ENCODE measurements at places on chromosomes 5 and 9.

DNA sequence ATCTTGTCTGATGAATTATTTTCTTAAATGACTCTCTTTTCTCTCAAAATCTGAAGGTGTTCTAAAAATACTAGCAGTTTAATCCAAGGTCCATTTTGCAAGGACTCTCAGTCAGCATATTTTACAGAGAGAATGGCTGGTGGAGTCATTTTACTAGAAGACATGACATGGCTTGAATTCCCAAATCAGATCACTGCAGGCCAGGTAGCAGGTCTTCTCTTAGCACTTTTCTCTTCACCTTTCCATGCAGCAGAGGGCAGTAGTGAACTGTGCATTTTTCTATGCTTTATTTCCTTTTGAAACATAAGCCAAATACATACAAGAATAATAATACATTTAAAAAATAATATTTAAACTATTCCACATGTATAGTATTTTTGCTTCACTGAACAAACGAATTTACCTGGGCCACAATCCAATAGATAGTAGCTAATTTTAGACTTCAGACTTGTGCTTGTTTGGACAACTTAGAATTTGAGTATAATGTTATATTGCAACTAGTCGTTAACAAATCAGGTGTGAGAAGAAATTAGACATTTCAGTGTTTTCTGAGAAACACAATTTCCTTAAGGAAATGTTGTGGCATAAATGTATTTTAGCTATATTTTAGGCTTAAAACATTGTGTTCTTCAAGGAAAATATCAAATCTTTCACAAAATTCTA is 289.4 kb upstream of the DAB2 start:
- DNase-seq = no peak

- DNase-seq = no peak
Observed at GRCh38 chr9:35651956-35652828, 1.5 kb upstream of the SIT1 start.

DNA sequence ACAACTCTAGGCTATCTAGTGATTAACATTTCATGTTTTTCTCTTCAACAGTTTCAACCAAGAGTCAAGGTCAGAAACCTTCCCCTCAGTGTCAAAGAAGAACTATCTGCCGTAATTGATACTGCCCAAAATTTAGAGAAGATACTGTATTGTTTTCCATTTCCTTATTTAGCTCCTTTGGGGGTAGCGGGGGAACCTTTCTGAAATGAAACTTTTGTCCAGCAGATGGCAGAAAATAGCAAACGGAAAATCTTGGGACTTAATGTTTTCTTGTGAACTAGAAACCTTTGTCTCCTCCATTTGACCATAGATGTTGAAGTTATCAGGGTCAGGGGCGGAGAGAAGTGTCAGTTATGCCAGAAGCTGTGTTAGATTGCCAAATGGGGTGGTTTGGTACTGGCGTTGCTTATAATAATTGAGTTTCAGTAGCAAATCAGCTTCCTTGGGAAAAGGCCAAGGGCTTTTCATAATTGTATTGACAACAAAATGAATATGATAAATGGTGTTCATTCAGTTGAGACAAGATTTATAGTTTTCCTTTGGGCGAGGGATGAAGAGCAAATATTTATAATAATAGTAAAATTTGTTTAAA is 101.7 kb upstream of the TLX3 start:
- DNase-seq = no peak

DNA sequence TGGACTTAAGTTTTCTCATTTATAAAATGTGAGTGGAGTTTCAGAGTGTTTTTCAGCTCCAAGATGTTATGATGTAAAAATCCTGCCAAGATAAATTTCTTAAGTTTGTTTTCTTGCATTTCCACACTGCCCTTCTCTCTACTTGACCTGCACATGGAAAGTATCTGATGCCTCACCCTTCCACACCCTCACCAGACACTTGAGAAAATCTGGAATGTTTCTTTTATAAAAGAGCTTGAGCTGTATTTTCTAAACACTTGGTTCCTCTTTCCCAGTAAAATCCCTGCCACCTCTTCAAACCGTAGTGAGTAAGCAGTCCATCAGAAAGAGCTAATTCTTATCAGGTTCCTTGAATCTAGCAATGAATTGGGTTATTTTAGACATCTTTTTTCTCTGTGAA is 42.9 kb downstream of the FOXD1 start:
- DNase-seq = no peak

DNA sequence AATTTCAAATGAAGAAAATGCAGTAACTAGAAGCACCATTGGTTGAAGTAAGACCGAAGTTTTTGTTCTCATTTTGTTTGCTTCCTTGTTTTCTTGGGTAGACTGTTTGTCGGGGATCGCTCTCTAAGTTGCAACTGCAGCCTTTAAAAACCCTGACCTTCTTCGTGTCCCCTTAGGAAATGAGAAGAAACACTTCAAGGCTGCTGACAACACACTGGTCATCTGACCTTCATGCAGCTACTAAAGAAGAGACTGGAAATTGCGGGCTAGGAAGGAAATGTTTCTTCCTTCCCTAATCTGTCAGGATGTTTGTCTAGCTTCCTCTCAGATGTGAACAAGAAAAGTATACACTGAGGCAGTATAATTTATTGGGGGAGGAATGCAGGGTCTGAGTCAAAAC is 50.7 kb upstream of the CHSY3 start:
- DNase-seq = no peak

DNA sequence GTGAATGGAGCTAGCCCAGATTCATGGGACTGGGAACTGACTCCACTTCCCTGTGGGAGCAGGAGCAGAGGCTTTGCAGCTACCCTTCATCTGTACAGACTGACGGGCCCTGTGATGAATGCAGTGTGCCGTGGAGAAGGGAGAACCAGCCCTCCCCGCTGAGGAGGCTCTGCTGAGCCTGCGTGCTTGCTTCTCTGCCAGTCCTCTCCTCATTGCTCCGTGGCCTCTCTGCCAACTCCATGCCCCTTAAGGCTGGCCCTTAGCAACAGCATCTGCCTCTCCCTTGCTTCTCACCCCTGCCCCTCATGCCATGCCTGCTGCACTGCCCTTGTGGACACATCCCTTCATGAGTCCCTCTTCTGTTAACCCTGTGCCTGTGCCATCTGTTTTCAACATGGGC is 53.6 kb downstream of the GADD45G start:
- no peak for DNase-seq

DNA sequence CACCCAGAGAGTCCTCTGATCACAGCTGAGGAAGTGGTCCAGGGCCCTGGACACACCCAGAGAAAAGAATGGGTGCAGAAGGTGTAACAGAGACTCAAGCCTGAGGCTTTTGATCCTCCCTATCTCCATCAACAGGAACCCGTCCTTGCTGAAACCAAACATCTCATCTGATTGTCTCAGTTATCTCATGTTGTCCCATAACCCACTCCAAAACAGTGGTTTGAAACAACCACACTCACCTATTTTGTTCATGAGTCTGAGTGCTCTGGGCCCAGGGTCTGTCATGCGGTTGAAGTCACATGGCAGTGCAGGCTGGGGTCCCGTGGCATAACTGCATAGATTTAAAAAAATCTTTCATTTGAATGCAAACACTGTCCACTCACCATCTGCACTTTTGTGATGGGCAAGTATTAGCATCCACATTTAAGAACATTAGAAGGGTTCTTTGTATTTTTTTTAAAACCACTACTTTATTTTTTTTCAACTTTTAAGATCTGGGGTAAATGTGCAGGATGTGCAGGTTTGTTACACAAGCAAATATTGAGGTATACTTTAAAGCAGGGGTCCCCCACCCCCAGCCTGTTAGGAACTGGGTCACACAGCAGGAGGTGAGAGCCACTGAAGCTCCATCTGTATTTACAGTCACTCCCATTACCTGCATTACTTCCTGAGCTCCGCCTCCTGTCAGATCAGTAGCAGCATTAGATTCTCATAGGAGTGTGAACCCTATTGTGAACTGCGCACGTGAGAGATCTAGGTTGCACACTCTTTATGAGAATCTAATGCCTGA is 255.8 kb downstream of the ROR2 start:
- DNase-seq = no peak

GRCh38 chr5:4636378-4636777 is 503.8 kb upstream of the ADAMTS16 start:
- DNase-seq = no peak

DNA sequence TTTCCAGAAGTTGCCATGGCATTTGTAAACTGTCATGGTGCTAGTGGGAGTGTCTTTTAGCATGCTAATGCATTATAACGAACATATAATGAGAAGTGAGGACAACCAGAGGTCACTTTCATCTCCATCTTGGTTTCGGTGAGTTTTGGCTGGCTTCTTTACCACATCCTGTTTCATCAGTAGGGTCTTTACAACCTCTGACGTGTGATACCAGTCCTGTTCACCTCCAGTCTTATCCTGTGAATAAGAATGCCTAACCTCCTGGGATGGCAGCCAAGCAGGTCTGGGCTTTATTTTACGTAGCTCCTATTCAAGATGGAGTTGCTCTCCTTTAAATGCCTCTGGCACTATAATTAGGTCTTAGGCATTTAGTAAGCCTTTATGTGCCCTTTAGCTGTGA is 20.4 kb upstream of the RFK start:
- no peak for DNase-seq

GRCh38 chr9:127963041-127963358 is 17.8 kb downstream of the EEIG1 start:
- no peak for DNase-seq

GRCh38 chr9:18331808-18332209 is 142.1 kb upstream of the ADAMTSL1 start:
- DNase-seq = no peak

- no peak for DNase-seq
Observed at GRCh38 chr9:33348998-33349397, 53.4 kb downstream of the AQP7 start.

DNA sequence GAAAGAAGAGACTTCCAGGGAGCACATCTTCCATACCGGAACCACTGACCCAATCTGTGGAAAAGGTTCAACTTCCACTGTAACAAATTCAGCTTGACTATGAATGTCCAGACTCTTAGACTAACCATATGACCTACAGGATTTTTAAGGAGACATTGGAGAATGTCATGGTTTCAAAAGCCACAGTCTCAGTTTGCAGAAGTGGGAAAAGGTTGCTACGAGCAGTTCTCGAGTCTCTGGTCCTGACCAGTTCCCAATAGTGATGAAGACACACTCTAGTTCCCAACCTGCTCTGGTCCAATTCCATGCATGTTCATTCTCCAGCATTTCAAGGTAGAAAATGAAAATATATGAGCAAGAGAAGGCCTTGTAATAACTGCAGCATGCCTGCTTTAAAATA is 158.0 kb downstream of the MAPKAP1 start:
- no peak for DNase-seq

GRCh38 chr9:133830310-133830709 is 92.2 kb upstream of the SARDH start:
- no peak for DNase-seq

DNA sequence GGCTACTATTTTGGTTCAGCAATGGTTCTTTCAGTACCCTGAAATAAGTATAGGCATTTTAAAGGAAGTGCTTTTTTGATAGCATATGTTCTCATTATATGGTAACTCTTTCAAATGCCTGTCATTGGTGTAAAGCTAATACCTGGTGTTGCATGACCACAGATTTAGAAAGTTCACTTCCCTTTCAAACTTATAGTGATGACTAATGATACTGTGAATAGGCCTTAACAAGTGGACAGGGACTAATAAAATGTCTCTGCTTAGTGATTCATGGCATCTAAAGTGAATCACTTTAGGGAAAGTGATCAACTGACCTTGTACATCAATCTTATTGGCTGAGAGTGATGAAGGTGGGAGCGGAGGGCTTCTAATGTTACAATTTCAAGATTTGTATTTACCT is 21.6 kb downstream of the MRPL22 start:
- DNase-seq = no peak

GRCh38 chr5:81817086-81817485 is 66.2 kb upstream of the SSBP2 start:
- no peak for DNase-seq

DNA sequence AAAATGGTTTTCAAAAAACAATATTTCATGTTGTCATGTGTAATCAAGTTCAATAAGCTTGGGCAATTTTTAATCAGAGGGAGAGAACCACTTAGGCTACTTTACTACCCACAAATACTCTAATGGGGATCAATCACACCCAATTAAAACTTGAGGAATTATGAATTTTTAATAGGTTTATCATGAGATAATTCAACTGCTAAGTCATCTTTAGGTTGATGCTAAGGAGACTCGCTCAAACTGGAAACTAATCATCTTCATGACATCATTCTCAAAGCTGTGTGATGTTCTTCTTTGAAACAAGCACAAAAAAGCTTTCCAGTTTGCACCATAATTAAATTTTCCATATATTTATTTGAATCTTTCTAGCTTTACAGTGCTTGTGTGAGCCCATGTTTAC is 867.5 kb downstream of the MAT2B start:
- no peak for DNase-seq

DNA sequence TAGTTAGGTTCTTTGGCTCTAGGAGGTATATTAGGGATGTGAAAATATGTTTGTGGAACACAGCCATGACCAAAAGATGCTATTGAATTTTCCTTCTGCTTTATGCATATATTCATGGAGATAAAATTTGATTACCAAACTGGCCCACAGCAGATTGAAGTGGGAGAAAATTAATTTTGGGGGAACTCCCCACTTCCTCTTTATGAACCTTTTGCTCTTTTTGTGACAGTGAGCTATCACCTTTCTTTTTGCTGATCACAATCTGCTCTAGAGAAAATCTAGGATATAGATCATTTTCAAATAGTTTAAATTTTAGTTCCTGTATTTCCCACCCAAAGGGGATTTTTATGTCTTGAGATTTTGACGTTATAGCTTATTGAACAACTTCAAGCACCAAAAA is 313.0 kb downstream of the GABRB2 start:
- DNase-seq = no peak

DNA sequence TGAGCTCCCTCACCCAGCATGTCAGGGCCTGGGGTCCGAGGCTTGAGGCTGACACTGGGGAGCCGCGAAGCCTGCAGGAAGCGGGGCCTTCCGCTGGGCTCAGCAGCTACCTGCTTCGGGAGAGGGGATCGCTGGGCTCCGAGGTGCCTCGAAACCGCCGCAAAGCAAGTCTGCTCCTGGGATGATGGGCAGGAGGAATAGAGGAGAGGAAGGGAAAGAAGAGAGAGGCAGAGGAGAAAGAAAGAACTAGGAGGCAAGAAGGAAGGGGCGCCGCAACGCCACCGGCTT is 1.5 kb upstream of the PRDM12 start:
- DNase-seq = no peak

DNA sequence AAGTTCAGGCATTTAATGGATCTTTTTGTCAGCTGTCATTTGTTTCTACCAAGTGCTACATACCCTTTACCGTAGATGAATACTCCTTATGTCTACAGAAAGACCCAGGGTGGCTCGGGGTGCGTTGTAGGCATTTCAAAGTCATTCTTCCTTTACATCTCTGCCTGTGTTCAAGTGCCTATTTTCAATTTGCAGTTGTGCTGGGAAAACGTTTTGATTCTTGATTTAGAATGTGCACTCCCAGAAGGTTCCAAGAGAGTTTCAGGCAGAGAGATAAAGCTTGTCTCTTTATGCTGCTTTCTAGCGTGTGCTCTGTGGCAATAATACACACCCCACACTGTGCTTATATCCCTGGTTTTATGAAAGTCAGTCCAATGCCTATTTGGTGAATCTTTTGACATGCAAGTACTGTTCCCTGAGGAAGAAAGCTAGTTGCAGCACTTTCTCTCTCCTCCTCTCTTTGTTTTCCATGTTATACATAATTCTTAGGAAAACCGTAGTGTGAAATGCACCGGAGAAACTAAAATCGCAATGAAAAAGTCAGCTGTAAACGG is 828.1 kb upstream of the ZNF608 start:
- no peak for DNase-seq

GRCh38 chr5:25646421-25647341 is 1001.9 kb upstream of the CDH10 start:
- DNase-seq = no peak

- DNase-seq = no peak
Observed at GRCh38 chr9:16834817-16835216, 35.7 kb downstream of the BNC2 start.

All from hypothalamus (tissue), 51 donors.